ENCODE measurements at places on chromosomes 11 and 22.

DNA sequence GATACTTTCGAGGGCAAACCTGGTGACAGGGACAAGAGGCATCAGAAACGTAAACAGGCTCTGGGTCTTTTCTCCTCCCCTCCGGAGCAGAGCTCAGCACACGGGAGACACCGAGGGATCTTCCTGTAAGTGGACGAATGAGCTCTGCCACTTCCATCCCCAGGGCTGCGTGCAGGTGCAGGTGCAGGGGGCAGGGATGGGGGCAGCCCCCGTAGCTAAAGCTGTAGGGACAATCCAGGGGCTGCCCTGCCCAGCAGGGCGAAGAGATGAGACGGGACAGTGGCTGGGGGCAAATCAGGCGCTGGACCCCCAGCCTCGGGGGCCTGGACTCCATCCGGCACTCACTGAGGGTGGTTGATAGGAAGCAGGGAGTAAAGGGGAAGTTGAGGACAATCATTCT, 505.4 kb downstream of the BRD1 start:
- DNase-seq = no peak

GRCh38 chr11:44595964-44596381, 30.5 kb downstream of the CD82 start:
- DNase-seq = peak; percentile 88

DNA sequence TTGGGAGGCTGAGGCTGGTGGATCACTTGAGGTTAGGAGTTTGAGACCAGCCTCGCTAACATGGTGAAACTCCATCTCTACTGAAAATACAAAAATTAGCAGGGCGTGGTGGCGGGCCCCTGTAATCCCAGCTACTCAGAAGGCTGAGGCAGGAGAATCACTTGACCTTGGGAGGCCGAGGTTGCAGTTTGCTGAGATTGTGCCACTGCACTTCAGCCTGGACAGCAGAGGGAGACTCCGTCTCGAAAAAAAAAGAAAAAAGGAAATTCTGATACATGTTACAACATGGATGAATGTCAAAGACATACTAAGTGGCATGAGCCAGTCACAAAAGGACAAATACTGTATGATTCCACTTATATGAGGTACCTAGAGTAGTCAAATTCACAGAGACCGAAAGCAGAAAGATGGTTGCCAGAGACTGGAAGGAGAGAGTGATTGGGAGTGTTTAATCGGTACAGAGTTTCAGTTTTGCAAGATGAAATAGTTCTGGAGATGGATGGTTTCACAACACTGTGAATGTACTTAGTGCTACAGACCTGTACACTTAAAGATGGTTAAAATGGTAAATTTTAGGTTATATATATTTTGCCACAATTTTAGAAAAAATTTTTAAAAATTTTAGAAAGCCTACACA, 92.3 kb downstream of the BLID start:
- no peak for DNase-seq

- DNase-seq = peak; percentile 62
Observed at GRCh38 chr11:115506954-115507675, 2.9 kb upstream of the CADM1 start.

GRCh38 chr11:114262681-114263512, 33.3 kb upstream of the NNMT start:
- DNase-seq = no peak

DNA sequence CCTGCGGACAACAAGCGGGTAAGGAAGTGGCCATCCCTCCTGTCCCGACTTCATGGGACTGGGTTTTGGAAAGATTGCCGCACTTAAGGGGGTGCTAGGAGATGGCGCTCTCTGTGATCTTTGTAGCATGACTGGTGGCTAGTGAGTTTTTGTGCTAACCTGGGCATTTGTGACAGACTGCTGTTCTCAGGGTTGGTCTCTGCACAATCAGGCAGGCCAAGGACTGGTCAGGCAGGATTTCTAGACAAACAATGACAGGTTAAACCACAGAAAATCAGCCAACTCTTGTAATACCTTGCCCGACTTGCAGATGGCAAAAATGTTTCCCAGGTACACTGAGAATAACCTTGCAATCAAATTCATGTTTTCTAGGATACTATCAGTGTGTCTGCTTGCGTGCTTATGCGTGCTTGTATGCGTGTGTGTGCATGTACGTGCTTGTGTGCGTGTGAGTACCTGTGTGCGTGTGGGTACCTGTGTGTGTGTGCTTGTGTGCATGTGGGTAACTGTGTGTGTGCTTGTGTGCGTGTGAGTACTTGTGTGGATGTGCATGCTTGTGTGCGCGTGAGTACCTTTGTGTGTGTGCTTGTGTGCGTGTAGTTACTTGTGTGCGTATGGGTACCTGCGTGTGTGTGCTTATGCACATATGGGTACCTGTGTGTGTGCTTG, 25.6 kb upstream of the SORL1-AS1 start:
- no peak for DNase-seq

DNA sequence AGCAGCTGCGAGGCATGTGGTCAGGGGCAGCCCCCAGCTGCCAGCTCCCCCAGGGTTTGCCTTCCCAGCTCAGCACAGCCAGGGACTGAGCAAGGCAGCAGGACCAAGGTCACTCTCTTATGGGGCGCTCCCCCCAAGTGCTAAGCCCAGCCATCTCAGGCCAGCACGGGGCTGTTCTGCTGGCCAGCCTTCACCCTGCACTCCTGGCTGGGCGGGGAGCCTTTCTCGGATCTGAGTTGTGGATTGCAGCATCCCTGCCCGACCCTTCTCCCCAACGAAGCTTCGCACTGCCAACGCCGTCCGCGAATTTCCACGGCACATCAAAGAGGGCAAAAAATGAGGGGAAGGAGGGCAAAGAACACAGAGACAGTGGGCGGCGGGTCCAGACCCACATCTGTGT, 42.5 kb upstream of the GAL start:
- DNase-seq = no peak

GRCh38 chr22:49062155-49062801, 765.4 kb downstream of the BRD1 start:
- no peak for DNase-seq

DNA sequence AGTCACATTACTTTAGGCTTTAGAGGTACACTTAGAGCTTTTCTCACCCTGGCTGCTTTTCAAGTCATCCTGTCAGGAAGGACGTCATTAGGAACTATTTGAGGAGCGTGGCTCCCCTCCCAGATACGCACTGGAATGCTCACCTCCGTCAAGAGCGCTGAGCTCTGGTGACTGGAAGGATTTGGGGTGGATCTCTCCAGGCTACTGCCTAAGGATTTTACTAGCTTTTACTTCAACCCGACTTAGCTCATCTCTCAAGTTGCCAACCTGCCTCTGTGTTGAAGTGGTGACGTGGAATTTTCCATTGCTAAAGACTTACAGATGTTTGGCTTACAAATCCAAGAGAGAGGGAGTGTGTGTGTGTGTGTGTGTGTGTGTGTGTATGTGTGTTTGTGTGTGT, 355.3 kb upstream of the CCDC90B start:
- peak; percentile 81 for DNase-seq

Data from left hindlimb (tissue), 1 donor.